ENCODE measurements at places on chromosomes 4 and X.

- DNase-seq: no peak
Observed at GRCh38 chr4:7660176-7661039, 225.7 kb upstream of the PSAPL1 start.

DNA sequence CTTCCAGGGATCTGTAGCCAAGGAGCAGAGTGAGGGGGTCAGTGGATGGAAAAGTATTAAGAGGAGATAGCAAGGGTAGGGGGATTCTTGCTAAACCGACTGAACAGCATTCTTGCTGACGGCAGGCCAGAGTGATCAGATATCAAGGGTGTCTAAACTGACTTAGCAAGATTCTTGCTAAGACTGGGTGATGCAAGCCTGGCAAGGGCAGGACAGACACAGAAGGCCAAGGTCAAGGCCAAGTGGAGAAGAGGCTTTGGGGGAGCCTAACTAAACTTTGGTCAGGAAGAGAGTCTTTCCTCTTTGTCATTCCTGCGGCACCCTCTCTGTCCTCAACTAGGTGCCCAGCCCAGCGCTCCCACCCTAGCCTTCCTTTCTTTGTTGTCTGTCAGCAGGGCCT lies 799 bp downstream of the XPNPEP2 start:
- DNase-seq: no peak

DNA sequence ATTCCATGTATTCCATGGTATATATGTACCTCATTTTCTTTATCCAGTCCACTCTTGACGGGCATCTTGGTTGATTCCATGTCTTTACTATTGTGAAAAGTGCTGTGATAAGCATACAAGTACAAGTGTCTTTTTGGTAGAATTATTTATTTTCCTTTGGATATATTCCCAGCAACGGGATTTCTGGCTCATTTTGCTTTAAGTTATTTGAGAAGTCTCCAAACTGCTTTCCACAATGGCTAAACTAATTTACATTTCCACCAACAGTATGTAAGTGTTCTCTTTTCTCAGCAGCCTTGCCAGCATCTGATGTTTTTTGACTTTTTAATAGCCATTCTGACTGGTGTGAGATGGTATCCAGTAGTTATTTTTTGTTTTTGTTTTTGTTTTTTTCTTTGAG lies 17.6 kb upstream of the FAT4 start:
- DNase-seq: no peak

- peak; percentile 35 for DNase-seq
Observed at GRCh38 chr4:183658362-183659028, 490 bp downstream of the RWDD4 start.

DNA sequence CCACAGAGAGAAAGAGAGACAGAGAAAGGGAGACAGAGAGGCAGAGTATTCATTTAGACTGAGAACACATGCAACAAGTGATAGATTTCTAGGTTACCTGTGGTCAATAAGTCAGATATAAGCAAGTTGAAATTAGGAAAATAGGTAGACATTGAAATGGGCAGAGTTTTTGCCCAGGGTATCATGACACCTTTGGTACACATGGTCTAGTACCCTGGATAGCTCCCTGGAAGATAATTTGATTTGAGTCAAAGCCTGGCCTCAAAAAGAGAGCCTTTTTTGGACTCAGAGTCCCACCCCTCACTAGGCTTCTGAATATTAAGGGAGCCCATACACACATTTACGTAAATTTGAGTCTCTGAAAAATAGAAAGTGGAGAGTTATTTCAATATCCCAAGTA lies 4.0 kb upstream of the RPS6KA6 start:
- no peak for DNase-seq

GRCh38 chr4:60897415-60897814 lies 302.7 kb upstream of the ADGRL3 start:
- DNase-seq: no peak
